ENCODE measurements at places on chromosomes 7 and 10. TPM values are rescaled to one million over a fixed set of nuclear protein-coding genes. Genes with fewer than 3 reads are reported as not detected.

The TLX1 gene
- not detected for total RNA-seq

The GHRHR gene
- 1.3 TPM for total RNA-seq

The NCF1 gene
- 0.66 TPM for total RNA-seq

The GSAP gene
- total RNA-seq = 4.3 TPM

The COL26A1 gene
- 1.2 TPM for total RNA-seq

GRCh38 chr7:135236727-135237126 lies 3.1 kb downstream of the STRA8 start:
- DNase-seq = no peak

DNA sequence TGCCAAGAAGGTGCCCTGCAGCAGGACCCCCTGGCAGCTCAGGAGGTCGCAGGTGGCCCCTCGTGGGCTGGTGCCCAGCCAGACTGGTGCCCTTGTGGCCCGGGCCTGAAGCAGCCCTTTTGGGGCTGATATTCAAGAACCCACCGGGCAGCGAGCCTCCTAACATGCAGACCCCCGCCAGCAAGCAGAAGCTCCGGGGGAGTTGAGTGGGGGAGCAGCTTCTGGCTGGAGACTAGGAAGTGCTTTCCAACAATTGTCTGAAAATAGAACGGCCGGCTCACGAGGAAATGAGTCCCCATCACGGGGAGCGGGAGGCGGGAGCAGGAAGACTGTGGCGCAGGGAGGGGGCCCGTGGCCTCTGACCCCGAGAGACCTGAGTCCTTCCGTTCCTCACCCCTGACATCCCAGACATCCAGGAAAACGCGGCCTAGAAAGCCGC lies 9.5 kb upstream of the INTS1 start:
- DNase-seq = peak; percentile 79

DNA sequence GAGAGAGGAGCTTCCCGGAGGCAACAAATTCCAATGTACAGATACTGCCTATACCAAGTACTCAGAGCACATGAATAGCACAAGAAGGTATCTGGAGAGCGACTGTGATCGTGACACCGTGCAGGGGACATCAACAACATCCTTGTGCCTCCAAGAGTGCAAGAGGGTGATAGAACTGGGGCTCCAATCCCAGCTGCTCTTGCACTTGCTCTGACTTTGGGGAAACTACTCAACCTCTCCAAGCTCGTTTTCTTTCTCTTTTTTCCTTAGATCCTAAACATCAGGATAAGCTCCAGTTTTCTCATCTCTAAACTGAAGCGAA lies 12.1 kb downstream of the RFC2 start:
- DNase-seq = no peak

DNA sequence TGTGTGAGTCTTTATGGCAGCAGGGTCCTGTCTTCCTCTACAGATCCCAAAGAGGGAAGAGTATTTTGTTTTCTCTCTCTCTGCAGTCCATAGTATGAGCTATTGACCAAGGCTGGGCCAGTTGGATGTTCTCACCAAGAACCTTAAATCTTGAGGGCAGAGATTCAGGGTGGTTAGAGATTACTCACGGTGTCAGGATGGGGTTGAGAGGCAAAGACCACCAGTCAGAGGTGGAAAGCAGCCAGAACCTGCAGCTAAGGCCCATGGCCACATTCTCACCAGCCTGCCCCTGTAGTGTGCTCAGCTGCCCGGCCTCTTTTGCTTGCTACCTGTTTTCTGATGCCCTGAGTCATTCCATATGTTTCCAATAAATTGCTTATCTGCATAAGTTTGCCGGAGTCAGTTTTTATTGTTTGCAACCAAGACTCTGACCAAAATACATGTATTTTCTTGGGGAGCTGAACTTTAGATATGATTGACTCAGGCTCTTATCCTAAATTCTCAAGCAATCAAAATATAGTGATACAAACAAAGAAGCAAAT lies 67.0 kb downstream of the MAP3K8 start:
- DNase-seq = no peak

GRCh38 chr7:23003505-23004246 lies 10.3 kb downstream of the HYCC1 start:
- DNase-seq = no peak

DNA sequence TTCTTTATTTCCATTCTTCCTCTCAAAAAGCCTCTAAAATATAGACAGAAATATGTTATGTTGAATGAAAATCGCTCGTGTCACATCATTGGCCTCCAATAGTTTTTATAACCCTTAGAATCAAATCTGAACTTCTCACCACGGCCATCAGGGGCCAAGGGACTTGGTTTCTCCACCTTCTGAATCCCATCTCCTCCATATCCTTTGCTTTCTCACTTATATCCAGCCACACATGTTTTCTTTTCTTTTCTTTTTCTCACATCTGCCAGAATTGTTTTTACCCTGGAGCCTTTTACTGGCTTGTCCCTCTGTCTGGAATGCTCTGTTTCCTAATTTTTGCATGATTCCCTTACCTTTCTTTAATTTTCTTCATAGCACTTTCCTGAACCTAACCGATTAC lies 95.6 kb downstream of the CD36 start:
- peak; percentile 69 for DNase-seq

- DNase-seq = no peak
Observed at GRCh38 chr10:3347413-3348182, 175.0 kb upstream of the PITRM1 start.

DNA sequence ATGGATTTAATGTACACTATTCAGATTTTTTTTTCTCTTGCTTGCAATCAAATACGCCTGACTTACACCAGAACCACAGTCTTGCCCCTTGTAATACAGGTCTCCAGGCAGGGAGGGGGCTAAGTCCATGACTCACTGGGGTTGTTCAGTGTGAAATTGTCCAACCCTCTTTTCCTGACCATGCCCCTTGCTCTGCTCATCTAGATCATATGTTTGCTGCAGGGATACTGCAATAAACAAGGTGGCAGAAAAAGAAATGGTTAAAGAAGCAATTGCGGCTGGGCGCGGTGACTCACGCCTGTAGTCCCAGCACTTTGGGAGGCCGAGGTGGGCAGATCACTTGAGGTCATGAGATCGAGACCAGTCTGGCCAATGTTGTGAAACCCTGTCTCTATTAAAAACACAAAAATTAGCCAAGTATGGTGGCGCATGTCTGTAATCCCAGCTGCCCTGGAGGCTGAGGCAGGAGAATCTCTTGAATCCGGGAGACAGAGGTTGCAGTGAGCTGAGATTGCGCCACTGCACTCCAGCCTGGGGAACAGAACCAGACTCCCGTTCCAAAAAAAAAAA lies 85.5 kb downstream of the TMEM130 start:
- DNase-seq = no peak

DNA sequence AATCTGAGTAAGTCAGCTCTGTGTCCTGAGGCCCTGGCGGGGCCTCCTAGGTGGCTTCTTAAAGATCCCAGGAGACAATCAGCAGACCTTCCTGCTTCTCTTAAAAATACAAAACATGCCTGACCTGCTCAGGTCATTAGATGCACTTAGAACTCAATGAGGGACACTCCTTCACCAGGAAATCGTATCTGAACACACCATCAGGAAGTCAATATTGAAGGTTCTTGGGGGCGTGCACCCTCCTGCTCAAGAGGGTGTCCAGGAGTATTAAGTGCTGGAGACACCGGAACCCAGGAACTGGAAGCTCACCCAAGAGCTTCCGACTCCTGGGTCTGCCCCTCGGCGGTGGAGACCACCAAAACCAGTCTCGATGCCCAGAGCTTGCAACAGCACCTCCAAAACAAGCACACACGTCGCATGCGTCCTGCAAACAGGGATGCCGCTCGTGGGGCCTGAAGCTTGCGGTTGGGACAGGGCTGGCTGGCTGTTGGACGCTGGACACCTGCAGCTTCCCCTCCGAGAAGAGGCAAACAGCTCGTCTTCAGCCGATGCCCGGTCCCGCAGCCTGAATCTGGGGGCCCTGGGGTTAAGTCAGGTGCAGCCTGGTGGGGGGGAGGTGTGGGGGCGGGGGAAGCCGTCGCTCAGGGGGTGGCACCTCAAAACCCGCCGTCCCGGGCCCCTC lies 803 bp downstream of the RAPGEF5 start:
- no peak for DNase-seq

GRCh38 chr7:29130096-29130495 lies 16.2 kb downstream of the CPVL start:
- DNase-seq = no peak

- DNase-seq = no peak
Observed at GRCh38 chr7:142389544-142389943, 131.7 kb upstream of the PRSS58 start.

DNA sequence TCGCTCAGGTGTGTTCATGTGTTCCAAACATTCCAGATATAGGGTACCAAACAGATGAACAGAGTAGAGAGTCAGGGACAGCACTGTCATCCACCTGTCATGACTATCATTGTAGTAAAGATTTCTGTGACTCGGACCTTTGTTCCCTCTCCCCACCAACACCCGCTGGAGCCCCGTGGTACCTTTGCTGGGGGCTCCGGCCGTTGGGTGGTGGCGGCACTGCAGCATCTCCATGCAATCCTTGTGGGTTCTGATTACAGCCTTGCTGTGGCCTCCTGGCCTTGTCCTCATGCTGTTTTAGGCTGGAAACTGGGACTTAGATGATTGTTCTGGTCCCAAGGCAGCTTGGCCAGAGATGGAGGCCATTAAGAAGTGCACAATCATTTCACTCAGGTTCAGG lies 247.3 kb downstream of the SKAP2 start:
- DNase-seq = no peak

GRCh38 chr7:80548840-80549530 lies 37.1 kb upstream of the GNAT3 start:
- DNase-seq = peak; percentile 29

DNA sequence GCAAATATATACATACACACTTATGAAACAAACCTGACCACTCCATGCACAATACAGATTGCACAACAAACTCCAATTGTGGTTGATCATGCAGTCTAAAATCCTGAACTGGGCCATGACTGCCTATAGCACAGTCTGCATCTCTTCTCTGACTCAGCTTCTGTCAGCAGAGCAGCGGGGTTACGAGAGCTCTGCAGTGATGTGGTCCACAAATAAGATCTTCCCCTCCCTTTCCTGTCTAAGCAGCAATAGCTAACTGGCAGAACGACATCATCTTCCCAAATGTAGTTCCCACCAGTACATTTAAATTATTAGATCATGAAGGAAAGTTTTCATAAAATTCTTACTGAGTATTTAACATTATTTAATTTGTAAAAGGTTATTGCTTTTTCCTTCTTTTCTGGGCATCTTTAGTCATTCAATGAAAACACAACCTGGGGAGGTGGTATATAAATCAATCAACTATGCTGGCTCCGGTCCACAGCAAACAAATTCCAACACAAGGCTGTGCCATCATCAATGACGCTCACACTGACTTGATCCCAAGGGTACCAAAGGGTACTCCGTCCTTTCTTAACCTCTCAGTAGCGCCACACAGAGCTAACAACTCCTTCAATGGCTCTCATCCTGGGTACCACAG lies 17.1 kb downstream of the ARHGAP21 start:
- DNase-seq = peak; percentile 68

DNA sequence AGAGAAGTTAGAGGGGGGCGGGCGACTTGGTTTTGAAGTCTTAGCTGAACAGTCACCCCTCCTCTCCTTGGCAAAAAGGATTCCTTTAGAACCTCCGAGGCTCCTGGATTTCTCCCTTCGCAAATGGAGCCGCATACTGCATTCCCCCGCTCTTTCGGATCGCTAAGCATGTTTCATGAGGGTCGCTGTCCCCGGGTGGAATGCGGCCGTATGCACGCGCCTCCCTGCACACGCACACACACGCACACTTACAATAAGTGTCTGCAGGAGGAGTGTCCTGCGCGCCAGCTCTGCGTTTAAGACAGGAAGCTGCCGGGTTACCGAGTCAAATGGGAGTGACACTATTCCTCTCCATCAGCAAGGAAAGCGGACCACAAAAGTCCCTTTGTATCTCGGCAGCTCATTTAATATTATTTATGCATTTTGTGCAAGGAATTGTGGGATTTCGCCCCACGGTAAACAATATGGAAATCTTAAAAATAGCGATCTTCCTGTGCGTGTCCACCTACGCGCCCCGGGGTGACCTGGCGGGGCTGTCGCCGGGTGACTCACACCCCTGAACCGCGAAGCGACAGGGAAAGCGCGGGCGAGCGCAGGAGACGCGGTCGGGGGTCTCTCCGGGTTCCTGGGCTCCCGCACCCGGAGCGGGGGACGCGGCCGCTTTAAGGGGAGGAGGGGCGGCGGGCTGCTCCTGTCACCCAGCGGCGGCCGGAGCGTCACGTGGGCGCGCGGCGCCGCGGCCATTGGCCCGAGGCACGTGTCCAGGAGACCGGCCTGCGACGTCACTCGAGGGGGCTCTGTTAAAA lies 988 bp upstream of the EN2 start:
- peak; percentile 89 for DNase-seq

GRCh38 chr10:75894761-75895160 lies 463.3 kb downstream of the LRMDA start:
- DNase-seq = no peak

DNA sequence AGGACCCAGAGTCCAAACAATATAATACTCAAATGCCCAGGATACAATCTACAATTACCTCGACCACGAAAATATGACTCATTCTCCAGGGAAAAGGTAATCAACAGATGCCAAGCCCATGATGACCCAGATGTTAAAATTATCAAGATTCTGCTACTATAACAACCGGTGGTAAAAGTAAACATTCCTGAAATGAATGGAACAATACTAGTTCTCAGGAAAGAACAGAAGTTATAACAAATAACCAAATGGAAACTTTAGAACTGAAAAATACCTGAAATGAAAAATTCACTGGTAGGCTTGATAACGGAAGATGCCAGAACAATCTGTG lies 34.1 kb upstream of the GUSB start:
- no peak for DNase-seq

DNA sequence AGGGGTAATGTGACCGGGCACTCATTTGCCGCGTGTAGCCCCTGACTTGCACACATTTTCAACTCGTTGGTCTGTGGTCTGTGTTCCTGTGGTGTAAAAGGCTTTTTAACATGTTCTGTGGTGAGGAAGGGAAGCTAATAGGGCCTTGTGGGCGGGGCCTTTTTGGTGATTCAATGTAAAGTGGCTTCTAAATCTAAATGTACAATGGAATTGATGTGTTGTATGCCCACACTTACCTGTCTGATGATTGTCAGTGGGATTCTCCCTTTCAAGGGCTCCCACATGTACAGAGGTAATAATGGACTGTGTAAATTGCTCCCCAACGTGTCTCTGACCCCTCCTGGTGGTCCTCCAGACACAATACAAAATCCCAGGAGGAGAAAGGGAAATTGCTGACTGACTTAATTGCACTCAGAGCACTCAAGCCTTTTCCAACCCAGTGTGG lies 43.1 kb upstream of the GATAD1 start:
- no peak for DNase-seq

- no peak for DNase-seq
Observed at GRCh38 chr7:104986628-104987259, 27.3 kb upstream of the KMT2E start.

GRCh38 chr10:43362191-43362839 lies 9.1 kb upstream of the FXYD4 start:
- peak; percentile 95 for DNase-seq

DNA sequence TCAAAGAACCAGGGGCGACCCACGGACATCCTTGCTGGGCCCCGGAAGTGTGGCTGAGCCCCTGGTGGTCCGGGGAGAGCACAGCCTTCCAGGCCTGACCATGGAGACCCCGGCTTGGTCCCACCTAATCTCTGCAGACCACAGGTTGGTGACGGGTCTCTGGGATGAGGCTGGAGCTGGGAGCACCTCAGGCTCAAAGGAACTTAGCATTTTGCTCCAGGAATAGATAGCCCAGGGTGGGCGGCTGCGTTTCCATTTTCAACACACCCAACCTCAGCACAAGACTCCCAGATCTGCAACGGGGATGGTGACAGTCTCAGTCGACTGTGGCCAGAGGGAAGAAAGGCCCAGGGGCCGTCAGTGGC lies 58.5 kb downstream of the FOXL3 start:
- DNase-seq = no peak
